Stimulated activated CD4-positive, alpha-beta T cell treated with anti-CD3 and anti-CD28 coated beads, Interleukin-2, amount 100 ng/mL, for 24 hours (primary cell): ENCODE measurements at places on chromosomes 16 and 17.
A peak's percentile ranks its signal among the peaks of the same experiment; 100 is the strongest.

GRCh38 chr17:82804442-82805191 is 35.2 kb downstream of the ZNF750 start:
- DNase-seq, result no peak

GRCh38 chr16:77974883-77975282 is 47.5 kb upstream of the CLEC3A start:
- no peak for DNase-seq

DNA sequence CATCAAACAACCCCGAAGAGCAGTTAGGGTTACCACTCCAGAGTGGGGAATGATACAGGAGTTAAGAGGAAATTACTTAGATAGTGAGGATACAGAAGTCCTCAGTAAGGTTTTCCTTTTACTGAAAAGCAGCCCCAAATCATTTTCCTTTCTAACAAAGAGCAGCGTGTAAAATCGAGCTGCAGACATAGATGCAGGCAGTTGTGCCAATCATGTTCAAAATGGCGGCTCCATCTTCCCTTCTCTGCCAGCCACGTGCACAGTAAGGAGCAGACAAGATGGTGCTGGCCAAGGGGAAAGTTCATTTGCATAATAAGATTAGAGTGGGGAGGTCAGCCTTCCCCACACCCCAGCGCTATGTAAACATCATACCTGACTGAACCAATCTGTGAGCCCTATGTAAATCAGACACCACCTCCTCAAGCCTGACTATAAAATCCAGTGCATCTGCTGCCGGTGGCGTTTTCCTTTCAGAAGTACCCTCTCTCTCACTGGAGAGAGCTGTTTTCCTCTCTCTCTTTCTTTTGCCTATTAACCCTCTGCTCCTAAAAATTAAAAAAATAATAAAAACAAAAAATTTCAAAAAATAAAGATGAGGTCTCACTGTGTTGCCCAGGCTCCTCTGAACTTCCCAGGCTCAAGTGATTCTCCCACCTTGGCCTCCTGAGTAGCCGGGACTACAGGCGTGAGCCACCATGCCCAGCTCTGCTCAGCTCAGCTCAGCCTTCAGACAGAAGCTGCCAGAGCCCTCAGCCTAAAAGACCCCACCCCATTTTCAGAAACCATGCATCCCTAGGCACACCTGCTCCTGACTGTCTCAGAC is 2.6 kb upstream of the SRL start:
- no peak for DNase-seq

GRCh38 chr16:76777721-76778465 is 413.1 kb upstream of the MON1B start:
- no peak for DNase-seq

DNA sequence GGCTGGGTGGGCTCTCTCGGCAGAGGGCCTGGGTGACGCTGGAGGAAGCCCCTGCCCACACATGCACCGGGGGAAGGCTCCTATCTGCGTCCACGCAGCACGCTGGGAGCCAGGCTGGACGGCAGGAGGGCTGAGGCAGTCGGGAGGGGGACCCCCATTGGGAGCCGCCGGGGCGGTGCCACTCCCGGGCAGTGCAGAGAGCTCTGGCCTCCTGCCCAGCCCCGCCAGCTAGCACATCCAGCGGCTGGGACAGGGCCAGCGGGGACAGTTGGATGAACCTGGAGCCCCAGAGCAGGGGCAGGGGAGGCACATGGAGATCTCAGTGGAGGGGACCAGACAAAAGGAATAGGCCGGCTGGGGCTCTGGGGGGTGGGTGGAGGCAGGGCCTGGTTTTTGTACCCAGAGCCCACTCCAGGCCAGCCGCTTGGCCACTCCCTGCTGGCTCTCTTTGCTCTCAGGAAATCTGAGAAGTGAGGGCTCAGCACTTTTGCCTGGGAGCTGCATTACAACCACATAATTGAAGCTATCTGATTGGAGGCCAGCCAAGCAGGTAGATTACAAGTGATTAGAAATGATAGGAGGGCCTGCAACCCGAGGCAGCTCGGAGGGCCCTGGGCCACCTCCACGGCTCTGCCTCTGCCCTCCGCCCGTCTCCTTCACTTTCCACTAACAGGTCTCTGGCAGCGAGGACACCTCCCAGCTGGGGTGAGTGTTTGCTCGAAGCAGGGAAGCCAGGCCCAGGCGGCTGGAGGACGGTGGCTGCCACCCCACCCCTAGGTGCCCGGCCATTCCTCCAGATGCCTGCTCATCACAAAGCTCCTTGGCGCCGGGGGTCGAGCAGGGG is 40.1 kb downstream of the ENGASE start:
- DNase-seq, result no peak

- DNase-seq, result peak; percentile 46
Measured at GRCh38 chr16:10971560-10971961, 27.2 kb downstream of the CLEC16A start.

DNA sequence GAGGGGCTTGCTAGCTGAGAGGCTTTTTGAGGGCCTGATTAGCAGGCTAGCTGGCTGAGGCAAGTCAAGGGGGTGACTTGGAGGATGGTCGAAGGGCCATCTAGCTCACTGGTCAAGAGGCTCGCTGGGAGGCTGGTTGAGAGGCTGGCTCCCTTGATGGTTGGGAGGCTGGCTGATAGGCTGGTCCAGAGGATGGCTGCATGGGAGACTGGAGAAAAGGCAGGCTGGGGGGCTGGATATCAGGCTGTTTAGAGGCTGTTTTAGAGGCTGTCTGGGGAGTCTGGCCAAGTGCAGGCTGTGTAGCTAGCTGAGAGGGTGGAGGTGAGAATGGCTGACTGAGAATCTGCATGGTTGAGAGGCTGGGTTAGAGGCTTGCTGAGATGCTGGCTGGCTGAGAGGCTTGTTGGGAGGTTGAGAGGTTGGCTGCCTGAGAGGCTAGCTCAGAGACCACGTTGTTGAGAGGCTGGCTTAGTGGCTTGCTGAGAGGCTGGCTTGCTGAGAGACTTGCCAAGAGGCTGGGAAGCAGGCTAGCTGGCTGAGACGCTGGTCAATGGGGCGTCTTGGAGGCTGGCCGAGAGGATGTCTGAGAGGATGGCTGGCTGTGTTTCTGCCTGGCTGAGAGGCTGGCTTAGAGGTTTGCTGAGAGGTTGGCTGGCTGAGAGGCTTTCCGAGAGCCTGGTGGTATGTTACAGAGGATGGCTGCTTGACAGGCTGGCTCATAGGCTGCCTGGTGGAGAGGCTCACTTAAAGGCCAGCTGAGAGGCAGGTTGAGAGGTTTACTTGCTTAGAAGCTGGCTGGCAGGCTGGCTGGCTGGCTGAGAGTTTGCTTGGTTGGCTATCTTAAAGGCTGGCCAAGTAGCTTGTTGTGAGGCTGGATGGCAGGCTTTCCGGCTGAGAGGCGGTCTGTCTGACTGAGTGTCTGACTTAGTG is 36.6 kb upstream of the ACSM2B start:
- DNase-seq, result no peak

GRCh38 chr16:88780142-88781062 is 4.6 kb downstream of the PIEZO1 start:
- DNase-seq, result no peak

GRCh38 chr17:29146369-29146972 is 33.7 kb downstream of the MYO18A start:
- no peak for DNase-seq

GRCh38 chr17:68133346-68134045 is 98.0 kb downstream of the KPNA2 start:
- no peak for DNase-seq

DNA sequence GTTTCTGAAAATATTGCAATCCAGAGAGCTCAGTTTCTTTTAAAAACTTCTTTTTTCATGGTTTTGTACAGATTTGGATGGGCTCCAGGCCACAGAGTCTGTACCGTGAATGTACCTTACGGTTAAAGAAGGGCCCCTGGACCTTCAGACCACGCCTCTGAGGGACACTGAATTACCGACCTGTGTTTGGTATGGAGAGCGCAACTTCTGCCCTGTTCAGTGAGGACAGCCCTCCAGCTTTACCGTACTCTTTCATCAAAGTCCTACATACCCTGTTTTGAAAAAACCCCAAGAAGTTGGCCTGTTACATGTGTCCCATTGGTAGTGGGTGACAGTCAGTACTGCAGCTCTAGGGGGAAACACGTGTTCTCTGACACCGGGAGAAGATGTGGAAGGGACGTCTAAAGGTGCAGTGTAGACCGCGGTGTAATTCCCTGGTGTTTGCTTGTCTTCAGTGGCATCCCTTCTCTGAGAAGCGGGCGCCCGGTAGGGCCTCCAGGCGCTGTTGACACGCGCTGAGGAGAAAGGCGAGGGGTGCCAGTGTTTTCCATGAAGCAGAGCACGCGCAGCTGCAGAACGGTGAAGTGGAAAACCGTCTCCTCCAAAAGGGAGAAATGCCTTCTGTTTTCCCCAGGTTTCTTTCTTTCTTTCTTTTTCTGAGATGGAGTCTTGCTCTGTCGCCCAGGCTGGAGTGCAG is 6.2 kb downstream of the PGS1 start:
- no peak for DNase-seq

DNA sequence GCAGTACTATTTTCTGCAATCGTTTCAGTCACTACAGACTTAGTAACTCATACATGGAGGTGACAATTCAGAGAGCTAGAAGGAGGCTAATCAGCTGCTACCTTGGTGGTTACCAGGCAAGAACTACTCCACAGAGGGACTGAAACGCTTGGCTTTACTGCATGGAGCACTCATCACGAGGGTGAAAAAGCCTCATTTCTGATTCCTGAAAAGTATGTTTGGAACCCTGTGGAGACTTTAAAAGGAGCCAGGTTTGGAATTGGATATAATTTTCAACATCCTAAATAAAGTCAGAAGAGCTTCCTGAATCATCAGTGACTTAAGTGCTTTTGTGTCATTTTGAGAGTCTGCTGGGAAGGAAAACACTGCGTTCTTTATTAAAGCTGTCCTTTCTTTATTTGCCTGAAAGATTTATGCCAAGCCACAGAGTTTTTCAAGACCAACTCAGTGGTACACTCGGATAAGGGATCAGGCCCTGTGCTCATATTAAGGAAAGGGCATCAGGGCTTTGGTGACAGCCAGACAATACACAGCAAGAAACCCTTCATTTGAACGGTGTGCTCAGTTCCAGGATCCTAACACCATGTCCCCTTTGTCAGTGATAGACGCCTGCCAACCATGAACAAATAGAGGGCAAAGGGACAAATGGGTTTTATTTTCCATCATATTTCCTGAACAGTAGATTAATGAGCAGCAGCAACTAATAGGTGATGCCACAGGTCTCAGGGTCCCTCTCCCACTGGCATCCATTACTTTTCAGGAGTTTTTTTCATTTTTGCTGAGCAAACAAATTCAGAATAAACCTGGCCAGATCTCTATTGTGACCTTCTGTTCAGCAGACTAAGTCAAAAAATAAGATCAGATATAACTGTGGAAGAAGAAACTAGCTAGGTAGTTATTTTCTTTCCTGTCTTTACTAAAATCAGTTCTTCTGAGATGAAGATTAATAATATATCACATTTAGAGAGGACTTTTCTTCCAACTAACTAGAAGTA is 80.5 kb upstream of the CLEC18B start:
- no peak for DNase-seq
